Cortex of kidney (tissue), 1 donor: ENCODE measurements at places on chromosomes 4 and X.

DNA sequence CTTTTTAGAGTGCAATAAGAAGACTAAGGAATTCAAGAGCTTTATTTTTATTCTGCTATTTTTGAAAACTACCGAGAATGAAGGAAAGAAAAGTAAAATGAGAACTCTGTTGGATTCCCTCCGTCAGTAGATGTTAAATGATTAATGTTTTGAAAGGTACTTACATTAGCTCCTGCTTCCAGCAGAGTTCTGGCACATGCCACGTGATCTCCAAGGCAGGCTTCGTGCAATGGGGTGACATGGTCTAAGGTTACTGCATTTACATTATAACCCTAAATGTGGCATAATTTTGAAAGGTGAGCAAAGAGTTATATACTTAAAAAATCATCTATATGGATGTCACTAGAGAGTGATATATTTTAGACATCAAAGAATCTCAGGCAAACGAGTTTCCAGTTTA is 26.8 kb upstream of the SPATA4 start:
- DNase-seq = no peak

GRCh38 chr4:41611124-41611838 is 73.3 kb downstream of the LIMCH1 start:
- DNase-seq = no peak

DNA sequence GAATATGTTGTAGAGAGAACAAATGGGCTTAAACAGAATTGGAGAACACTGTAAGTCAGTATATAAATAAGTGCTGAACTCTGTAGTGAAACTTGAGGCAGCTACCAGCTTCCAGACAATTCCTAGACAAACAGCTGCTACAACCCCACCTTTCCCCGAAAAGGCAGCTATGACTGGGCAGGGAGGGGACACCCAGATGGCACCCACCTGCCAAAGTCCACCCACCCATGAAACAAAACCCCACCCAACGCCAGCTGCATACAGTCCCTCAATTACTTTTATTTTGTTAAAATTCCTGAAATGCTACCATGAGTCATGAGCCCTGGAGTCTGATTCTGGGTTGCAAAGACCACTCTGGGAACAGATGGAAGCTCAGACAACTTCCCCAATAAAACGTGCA is 24.4 kb downstream of the RELL1 start:
- DNase-seq = no peak

DNA sequence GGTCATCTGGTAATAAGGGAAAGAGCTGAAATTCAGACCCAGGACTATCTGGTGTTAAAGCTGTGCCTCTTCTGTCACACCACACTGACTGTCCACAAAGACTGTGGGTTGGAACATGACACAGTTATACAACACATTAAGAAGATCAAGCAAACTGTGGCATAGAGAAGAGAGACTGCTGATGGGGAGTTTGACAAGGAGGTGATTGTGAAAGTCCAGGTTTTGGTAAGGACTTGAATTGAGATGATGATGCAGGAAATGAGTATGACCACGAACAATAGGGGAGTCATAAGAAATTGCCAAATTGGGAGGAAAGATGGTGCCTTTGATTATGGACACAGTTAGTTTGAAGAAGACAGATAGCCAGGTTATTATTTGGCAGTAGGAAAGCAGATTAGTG is 163.4 kb downstream of the PDGFRA start:
- no peak for DNase-seq

GRCh38 chr4:40524366-40525041 is 105.2 kb downstream of the RBM47 start:
- no peak for DNase-seq

DNA sequence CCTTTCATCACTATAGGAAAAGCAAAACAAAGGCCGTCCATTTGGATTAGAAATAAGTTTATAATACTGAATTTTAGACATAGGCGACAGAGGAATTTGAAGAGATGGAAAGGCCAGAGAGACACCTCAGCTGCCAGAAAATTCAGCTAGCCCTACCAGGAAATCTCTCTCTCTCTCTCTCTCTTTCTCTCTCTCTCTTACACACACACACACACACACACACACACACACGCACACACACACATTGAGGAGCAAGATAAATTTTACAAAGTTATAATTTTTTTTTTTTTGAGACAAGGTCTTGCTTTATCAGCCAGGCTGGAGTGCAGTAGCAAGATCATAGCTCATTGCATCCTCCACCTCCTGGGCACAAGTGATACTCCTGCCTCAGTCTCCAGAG is 1.4 kb downstream of the XK start:
- DNase-seq = no peak

GRCh38 chr4:111988514-111988913 is 156.7 kb upstream of the FAM241A start:
- no peak for DNase-seq

DNA sequence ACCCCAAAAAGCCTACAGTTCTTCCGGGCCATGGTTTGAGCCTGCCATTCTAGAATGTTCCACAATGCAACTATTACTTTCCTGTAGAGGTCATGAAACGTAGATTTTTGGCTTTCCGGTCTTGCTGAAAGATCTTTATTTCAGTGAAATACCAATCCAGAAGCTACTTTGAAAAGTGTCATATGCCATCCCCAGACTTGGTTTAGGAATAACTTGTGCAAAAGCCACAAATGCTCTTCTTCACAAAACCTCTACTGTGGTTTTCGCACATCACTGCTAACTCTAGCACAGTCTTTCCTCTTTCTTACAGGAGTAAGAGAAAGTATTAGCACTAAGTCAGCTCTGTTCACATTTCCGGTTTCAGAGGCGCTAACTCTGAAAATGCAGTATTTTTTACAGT is 12.7 kb upstream of the CD40LG start:
- no peak for DNase-seq

- DNase-seq = no peak
Measured at GRCh38 chrX:56995271-56995994, at the start of gene SPIN3. TSS of gene SPIN3 (minus strand) at chrX:56995541. CDS start at chrX:56994947, 594 bp downstream.

DNA sequence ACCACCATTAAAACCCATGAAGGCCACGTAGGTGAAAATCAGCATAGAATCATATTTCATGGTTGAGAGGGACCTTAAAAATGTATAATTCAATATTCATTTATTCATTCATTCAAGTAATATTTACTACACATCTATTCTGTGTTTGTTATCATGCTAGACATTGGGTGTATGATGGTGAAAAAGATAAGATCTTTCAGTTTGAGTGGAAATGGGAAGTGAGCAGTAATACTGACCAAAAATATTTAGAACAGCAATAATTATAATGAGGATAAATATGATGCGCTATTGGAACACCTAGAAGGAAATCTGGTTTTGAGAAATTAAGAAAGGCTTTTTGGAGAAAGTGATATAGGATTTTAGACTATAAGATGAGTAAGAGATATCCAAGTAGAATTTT is 28.0 kb downstream of the DKK2 start:
- DNase-seq = no peak

GRCh38 chr4:165464813-165465381 is 86.1 kb downstream of the CPE start:
- no peak for DNase-seq

DNA sequence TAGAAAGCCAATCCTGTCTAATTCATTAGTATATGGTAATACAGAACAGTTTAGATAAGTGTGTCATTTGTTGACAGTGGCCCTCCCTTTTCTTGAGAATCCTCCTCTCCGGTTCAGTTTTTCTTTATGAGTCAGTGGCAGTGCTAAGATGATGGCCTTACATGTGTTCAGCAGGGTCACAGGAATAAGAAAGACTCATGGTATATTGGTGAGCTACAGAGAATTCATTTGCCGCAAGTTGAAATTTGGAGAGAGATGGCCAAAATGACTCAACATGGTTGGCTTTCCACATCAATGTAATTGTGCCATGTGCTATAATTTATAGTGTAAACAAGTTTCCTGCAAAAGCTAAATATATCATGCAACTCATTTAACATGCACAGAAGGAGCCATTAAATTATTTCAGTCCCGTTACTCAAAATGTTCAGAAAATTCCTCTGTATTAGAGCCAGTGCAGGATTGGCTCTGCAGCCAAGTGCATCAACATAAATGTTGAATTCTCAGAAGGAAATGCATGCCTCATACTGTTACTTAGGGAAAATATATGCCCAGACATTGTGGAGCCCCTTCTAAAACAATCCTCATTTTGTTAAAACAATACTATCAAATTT is 374.3 kb downstream of the AFF2 start:
- DNase-seq = no peak
